Esophagus muscularis mucosa (tissue), 4 donors: ENCODE measurements at places on chromosomes 11 and 22. TPM values are rescaled to one million over a fixed set of nuclear protein-coding genes. Genes with fewer than 3 reads are reported as not detected.

APOL5 gene
- total RNA-seq, result not detected

KRTAP5-2 gene
- total RNA-seq, result not detected

DNA sequence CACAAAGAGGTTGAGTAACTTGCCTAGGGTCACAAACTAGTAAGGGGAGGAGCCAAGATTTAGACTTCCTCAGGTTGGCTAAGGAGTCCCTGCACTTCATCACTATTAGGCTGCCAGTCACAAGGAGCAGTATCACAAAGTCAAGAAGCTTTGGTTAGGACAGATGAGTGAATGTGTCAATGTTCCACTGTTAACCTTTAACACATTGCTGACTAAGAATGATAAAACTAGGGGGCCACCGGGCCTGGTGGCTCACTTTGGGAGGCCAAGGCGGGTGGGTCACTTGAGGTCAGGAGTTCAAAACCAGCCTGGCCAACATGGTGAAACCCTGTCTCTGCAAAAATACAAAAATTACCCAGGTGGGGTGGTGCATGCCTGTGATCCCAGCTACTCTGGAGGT is 32.0 kb downstream of the TMEM123 start:
- no peaks in the 10 kb centered on the region for H3K36me3 ChIP-seq
- H3K4me1 ChIP-seq, result peaks cover 17% of the 10 kb centered on the region
- no peaks in the 10 kb centered on the region for H3K27me3 ChIP-seq
- DNase-seq, result no peak

- H3K4me3 ChIP-seq, result no peak overlapping the region
- H3K27me3 ChIP-seq, result no peaks in the 10 kb centered on the region
- H3K27ac ChIP-seq, result no peak overlapping the region
- peaks cover 14% of the 10 kb centered on the region for H3K4me1 ChIP-seq
- H3K36me3 ChIP-seq, result no peaks in the 10 kb centered on the region
- no peak for DNase-seq
These were observed 4.5 kb upstream of the TPP1 start for GRCh38 chr11:6623391-6624363.
